Neural progenitor cell (in vitro differentiated cells): ENCODE measurements at places on chromosomes 5 and 9. TPM values are rescaled to one million over a fixed set of nuclear protein-coding genes. Genes with fewer than 3 reads are reported as not detected.

- no peak for DNase-seq
These were observed 7.5 kb upstream of the PRLR start for GRCh38 chr5:35237580-35238376.

GRCh38 chr5:115450741-115451140, 93.8 kb downstream of the FEM1C start:
- DNase-seq, result no peak

GRCh38 chr5:138545919-138546562, 3.0 kb upstream of the ETF1 start:
- DNase-seq, result no peak

- DNase-seq, result peak; percentile 53
These were observed 235.6 kb upstream of the RPS23 start for GRCh38 chr5:82513738-82514137.

DNA sequence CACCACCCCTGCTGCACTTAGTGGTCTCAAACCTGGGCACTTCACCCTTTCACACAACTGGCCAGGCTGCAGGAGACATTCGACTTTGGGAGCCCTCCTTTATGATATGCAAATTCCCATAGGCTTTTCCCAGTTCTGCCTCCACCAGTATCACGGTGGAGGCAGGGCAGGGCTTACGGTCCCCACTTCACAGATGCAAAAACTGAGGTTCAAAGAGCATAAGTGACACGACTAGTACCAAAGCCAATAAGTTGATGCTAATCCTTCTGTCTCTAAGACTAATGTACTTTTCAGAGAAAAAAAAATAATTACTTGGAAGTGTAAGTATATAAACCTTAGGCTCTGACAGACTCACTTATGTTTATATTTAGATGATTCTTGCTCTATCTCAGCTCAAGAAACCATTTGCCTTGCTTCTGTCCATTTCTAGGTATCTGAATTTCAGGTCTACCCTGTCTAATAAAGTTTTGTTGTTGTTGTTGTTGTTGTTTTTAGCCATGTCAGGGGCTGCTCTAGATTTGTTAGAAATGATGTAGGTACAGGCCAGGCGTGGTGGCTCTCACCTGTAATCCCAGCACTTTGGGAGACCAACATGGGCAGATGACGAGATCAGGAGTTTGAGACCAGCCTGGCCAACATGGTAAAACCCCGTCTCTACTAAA, 10.7 kb downstream of the GALNT10 start:
- no peak for DNase-seq

- no peak for DNase-seq
These were observed 77.9 kb upstream of the VPS13A start for GRCh38 chr9:77099388-77099787.

MARCHF6 gene
- 90.2 and 151 TPM in 2 replicates for total RNA-seq
